Skeletal muscle tissue (tissue), 5 donors: ENCODE measurements at places on chromosomes 3 and 15. TPM values are rescaled to one million over a fixed set of nuclear protein-coding genes. Genes with fewer than 3 reads are reported as not detected.

The STAB1 gene
- total RNA-seq, result 67.3 TPM

The LRRK1 gene
- total RNA-seq, result 3.7 TPM

The PIK3R4 gene
- total RNA-seq, result 58.5 TPM

The CISH gene
- 4.7 TPM for total RNA-seq

The CP gene
- 1.0 TPM for total RNA-seq

The TEX9 gene
- 3.7 TPM for total RNA-seq

The TM4SF4 gene
- total RNA-seq, result not detected

The ECE2 gene
- total RNA-seq, result not detected

The PAK6 gene
- 1.0 TPM for total RNA-seq
